CD4-positive, CD25-positive, alpha-beta regulatory T cell (primary cell): ENCODE measurements at places on chromosomes 4 and X.

GRCh38 chr4:138821331-138821730, 194.2 kb upstream of the NOCT start:
- DNase-seq, result no peak

GRCh38 chr4:99847362-99847976, 30.8 kb downstream of the DAPP1 start:
- DNase-seq, result no peak

GRCh38 chrX:41468647-41469323, 21.6 kb downstream of the NYX start:
- no peak for DNase-seq

GRCh38 chr4:15018361-15018760, 16.1 kb downstream of the CPEB2 start:
- no peak for DNase-seq

DNA sequence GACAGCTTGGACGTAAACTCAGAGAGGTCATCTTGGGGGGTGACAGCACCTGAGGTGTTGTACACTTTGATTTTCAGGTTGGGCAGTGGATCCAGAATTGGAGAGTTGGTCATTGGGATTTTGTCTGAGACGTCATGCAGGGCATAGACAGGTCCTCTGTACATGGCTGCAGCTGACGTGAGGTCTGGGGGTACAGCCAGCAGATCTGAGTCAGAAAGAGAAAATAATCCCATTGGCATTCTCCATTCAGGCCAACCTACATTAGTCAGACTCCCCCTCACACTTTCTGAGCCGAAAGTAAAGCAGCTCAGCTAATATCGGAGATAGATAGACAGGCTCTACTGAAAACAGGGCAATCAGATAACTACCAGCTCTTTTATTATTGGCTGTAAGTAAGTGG, 329.7 kb downstream of the UNC5C start:
- DNase-seq, result no peak

DNA sequence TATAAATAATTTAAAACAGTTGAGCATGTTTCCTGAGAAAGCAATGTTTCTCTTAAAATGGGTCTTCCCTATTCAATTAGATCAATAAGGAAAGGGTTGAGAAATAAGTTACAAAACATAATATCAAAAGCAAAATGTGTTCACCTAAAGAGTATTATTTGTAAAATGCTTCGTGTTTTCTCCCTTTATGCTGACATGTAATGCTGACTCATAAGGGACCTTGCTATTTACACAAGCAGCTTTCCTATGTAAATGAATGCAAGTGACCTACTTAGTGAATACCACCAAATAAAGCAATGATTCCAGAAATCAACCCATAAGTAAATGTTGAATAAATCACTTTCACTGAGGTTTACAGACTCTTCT, 91.5 kb downstream of the ELOVL6 start:
- no peak for DNase-seq

- DNase-seq, result no peak
Observed at GRCh38 chr4:140154572-140154891, 548 bp upstream of the MAML3 start.

DNA sequence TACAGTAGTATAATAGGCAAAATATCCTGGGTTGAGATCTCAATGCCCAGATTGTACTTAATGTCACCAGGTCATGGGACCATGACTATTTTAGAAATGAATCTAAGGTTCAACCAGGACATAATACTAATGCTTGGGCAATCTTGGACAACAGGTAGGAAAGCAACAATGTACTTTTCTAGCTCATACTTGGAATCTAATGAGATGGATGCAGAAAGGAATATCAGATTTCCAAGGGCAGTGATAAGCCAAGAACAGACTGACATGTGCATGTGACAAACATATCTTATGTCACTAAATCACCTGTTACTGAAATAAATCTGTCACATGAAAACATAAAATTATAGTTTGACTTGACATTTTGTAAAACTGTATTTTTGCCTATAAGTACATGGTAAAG, 51.1 kb downstream of the RPS6KA3 start:
- DNase-seq, result no peak

GRCh38 chr4:95289028-95289634, 259.6 kb downstream of the UNC5C start:
- DNase-seq, result peak; percentile 29

- no peak for DNase-seq
Observed at GRCh38 chr4:171676555-171677215, 136.5 kb upstream of the GALNTL6 start.

- no peak for DNase-seq
Observed at GRCh38 chrX:69221239-69222102, 56.2 kb upstream of the PJA1 start.

GRCh38 chrX:76796311-76796710, 368.8 kb downstream of the MAGEE1 start:
- DNase-seq, result no peak

GRCh38 chr4:54695788-54696187, 38.0 kb downstream of the KIT start:
- DNase-seq, result no peak

GRCh38 chr4:112036886-112037285, 108.4 kb upstream of the FAM241A start:
- DNase-seq, result no peak

GRCh38 chr4:81343046-81343445, 128.0 kb upstream of the PRKG2 start:
- no peak for DNase-seq

DNA sequence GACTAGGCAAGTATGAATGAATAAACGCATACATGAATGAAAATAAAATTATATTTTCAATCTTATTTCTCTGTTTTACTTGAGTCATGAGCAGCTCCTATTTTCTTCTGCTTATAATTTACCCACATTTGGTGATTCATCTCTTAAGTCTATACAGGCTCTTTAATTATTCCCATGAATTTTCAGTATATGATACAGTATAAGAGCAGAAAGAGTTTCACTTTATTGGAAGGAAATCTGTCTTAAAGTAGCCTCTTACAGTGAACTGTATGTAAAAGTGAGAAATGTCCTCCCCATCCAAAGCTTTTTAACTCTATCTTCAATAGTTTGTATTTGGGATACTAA, 50.8 kb downstream of the TMEM165 start:
- no peak for DNase-seq
